ENCODE measurements at places on chromosomes 16 and 17.

- DNase-seq: peak; percentile 23
Observed at GRCh38 chr17:79892457-79893241, 53.4 kb upstream of the CBX4 start.

DNA sequence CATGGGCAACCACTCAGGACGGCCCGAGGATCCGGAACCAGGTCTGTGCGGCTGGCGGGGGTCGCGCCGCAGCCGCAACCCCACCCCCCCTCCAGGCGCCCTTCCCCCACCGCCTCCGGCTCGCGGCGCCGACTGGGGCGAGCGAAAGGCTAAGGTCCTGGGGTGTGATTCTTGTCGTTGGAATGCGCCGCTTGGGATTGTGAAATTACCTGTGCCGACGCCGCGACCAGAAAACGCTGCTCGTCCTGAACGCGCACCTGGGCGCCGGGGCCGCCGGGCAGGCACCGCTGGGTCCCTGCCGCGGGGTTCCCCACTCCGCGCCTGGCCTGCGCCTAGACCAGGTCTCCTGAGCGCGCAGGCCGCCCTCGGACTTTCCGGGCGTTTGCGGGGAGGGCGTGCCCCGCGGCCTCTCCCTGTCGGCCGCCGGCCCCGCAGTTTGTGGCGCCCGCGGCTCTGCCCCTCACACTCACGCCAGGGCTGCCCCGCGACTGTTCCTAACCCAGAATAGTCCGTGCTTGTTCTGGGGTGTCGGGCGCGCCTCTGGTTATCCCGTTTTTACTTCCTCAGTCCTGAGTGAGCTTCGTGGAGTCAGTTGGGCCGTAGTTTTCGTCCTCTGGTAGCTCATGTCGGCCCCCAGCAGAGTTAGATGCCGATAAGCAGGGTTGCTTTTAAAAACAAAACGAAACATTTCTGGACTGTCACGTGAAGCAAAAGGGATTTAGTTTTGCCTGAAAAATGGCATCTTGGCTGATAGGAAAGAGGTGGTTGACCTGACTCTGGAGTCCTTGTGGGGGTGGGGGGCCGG lies 147.2 kb downstream of the SPECC1 start:
- peak; percentile 27 for DNase-seq

GRCh38 chr16:66206363-66206762 lies 160.1 kb upstream of the CDH5 start:
- no peak for DNase-seq

- no peak for DNase-seq
Observed at GRCh38 chr16:23310217-23310616, 8.1 kb downstream of the SCNN1B start.

DNA sequence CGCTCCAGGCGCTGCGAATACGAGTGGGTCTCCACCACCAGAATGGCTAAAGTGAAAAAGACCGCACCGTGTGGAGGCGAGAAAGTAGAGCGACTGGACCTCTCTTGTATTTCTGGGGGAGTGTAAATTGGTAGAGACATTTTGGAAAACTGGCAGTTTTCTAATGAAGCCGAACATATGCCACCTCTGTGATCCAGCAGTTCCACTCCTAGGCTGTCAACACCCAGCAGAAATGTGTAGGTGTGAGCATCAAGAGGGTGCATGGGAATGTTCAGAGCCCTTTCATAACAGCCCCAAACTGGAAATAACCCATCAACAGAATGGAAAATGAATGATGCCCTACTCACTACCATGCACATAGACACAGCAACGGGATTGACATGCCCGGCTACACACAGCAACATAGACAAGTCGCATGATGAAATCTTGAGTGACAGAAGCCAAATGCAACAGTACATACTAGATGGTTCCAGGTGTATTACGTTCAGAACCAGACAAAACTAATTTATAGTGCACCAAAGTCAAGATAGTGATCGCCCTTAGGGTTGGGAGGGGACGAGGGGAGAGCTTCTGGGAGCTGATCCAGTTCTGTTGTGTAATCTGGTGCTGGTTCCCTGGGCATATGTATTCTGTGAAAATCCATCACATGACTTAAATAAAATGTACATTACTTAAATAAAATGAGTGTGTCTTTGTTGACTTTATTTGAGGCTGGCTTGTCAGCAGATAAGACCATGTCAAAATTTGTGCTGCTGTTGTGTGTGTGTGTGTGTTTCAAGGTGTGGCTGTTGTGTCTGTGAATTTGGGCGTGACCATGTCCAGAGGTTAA lies 877 bp upstream of the BCL7C start:
- DNase-seq: peak; percentile 29

- DNase-seq: no peak
Observed at GRCh38 chr17:29667969-29668368, 45.3 kb upstream of the CORO6 start.

DNA sequence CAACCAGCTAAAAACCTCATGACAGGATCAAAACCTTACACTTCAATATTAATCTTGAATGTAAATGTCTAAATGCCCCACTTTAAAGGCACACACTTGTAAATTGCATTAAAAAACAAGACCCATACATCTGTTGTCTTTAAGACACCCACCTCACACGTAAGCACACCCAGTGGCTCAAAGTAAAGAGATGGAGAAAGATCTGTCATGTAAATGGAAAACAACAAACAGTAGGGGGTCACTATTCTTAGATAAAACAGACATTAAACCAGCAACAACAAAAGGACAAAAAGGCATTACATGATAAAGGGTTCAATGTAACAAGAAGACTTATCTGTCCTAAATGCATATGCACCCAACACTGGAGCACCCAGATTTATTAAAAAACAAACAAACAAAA lies 35.6 kb downstream of the SDR42E1 start:
- no peak for DNase-seq

DNA sequence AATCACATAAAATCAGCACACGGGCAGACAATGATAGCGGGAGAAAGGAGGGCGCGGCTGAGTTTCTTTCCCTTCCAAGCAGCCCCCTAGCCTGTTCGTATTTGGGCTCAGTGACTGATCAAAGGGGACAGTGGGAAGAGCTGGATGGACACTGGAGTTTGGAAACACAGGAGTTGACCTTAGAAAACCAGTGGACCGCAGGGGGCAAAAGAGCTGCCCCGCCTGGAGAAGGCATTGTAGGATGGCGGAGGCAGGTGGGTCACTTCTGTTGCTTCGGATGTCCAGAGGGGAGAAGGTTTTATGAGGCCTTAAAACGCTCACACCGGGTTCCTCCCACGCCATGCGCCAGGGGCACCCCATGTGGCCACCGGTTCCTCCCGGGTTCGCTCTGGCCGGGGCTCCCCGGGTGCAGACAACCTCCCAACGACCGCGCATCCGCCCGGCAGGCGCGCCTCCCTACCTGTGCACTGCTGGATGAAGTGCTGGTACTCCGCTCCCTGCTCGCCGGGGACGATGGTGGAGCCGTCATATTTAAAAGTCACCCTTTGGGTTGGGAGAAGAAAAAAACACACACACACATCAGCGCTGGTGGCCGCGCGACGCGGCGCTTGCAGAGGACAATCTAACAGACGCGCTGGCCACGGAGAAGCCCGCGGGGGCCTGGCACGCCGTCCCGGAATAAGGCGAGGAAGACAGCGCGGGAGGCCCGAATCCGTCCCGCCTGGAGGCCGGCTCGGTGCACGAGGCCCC lies 662 bp downstream of the COTL1 start:
- no peak for DNase-seq

GRCh38 chr16:69348222-69348621 lies 3.4 kb downstream of the TMED6 start:
- no peak for DNase-seq

GRCh38 chr17:79613195-79613772 lies 2.4 kb upstream of the RBFOX3 start:
- DNase-seq: peak; percentile 44

DNA sequence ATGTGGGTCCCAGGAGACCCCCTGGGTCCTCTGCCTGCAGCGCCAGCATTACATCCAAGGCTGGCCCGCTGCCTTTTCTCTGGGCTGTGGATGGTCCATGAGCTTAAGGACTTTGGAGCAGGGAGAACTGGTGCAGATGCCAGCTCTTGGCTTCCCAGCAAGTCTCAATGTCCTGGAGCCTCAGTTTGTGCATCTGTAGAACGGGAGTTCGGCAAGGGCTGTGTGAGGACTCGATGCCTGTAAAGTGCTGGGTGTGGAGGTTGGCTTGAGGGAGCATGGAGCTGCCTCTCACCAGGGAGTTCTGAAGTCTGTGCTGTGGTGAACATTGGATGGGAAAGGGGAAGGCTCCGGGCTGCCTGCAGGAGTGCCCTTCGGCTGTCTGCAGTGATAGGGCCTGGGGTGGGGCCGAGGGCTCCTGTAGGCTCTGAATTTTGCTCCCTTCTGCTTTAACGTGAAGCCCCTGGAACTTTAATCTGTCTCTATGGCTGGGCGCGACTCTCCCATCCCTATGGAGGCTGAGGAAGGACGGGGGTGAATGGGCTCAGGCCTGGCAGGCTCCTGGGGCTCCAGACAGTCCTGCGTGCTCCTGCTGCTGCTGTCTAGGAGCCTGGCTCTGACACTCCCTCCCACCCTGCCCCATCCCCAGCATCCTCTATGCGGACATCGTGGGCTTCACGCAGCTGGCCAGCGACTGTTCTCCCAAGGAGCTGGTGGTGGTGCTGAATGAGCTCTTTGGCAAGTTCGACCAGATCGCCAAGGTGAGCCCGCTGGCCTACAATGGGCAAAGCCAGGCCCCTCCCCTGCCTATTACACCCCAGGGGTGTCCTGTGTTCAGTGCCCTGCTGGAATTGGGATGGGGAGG lies 27.9 kb downstream of the ADCY7 start:
- no peak for DNase-seq

DNA sequence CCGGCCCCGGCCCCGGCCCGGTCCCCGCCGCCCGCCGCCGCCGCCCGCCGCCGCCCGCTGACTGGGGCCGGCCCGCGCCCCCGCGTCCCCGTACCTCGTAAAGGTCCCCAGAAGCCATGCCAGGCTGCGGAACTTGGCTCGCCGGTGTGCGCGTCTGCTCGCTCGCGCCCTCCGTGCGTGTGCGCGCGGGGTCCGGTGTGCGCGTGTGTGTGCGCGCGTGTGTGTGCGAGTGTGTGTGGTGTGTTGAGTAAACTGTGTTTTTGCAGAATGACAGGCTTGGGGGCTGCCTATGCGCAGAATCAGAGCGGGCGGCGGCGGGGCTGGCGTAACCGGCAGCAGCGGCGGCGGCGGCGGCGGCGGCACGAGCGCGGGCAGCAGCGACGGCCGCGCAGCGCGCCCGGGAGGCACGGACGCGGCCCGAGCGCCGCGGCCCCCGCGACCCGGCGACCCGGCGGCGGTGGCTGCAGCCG lies 307 bp downstream of the CDYL2 start:
- peak; percentile 73 for DNase-seq

DNA sequence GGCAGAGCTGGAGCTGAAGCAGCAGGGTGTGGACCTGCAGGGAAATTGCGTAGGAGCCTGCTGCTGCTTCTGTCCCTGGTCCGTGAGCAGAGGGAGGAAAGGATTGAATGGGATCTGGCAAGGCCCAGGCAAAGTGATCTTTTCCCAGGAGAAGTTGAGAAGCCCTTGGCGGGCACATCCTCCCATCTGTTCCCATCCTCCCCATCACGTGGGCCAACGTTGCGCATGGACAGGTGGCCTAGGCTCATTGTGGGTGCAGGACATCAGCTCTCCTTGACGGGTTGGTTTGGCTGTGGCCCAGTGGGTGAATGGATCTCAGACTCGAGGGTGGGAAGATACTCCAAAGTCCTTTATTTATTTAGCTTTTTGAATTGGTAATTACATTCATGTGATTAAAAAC lies 29.4 kb upstream of the POLR3E start:
- no peak for DNase-seq
